Ovary (tissue), 10 donors: ENCODE measurements at places on chromosomes 3 and 15. TPM values are rescaled to one million over a fixed set of nuclear protein-coding genes. Genes with fewer than 3 reads are reported as not detected.

The CELSR3 gene
- 0.57 TPM for total RNA-seq

The FLNB gene
- 140 TPM for total RNA-seq

The KCNMB3 gene
- total RNA-seq = 2.8 TPM

The RAD54L2 gene
- total RNA-seq = 24.5 TPM

The GOLGA6L7 gene
- total RNA-seq = not detected

The P2RY1 gene
- 4.3 TPM for total RNA-seq

The FBXL2 gene
- total RNA-seq = 9.8 TPM

The ZNF80 gene
- total RNA-seq = not detected

The CDCP1 gene
- total RNA-seq = 1.7 TPM

DNA sequence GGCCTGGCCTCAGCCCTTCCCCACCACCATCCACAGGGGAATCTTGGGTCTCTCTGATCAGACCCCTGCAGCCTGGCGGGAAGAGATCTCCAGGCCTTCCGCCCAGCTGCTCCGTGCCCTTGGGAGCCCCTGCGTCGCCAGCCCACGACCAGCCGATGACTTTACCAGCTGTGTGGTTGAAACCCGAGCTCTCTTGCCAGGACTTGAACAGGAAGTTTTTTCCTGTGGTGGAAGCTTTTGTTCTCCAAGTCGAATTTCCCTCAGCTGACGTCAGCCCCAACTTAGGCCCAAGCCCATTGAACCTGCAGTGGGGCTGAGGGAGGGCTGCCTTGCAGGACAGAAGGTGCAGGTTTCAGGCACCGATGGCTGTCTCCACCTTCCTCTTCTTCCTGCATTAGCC, 51.7 kb upstream of the SMAD3 start:
- no peak overlapping the region for H3K27ac ChIP-seq
- no peaks in the 10 kb centered on the region for H3K4me1 ChIP-seq
- no peaks in the 10 kb centered on the region for H3K36me3 ChIP-seq
- no peaks in the 10 kb centered on the region for H3K27me3 ChIP-seq
- DNase-seq = no peak

GRCh38 chr3:87287011-87287410, 10.6 kb upstream of the POU1F1 start:
- H3K36me3 ChIP-seq = no peaks in the 10 kb centered on the region
- H3K4me1 ChIP-seq = no peaks in the 10 kb centered on the region
- H3K4me3 ChIP-seq = no peak overlapping the region
- no peaks in the 10 kb centered on the region for H3K27me3 ChIP-seq
- DNase-seq = no peak

- no peak for DNase-seq
- H3K27me3 ChIP-seq = no peaks in the 10 kb centered on the region
- no peak overlapping the region for H3K4me3 ChIP-seq
- H3K36me3 ChIP-seq = no peaks in the 10 kb centered on the region
- H3K27ac ChIP-seq = no peak overlapping the region
- H3K4me1 ChIP-seq = no peaks in the 10 kb centered on the region
Observed at GRCh38 chr3:53217175-53217574, 38.6 kb downstream of the TKT start.

DNA sequence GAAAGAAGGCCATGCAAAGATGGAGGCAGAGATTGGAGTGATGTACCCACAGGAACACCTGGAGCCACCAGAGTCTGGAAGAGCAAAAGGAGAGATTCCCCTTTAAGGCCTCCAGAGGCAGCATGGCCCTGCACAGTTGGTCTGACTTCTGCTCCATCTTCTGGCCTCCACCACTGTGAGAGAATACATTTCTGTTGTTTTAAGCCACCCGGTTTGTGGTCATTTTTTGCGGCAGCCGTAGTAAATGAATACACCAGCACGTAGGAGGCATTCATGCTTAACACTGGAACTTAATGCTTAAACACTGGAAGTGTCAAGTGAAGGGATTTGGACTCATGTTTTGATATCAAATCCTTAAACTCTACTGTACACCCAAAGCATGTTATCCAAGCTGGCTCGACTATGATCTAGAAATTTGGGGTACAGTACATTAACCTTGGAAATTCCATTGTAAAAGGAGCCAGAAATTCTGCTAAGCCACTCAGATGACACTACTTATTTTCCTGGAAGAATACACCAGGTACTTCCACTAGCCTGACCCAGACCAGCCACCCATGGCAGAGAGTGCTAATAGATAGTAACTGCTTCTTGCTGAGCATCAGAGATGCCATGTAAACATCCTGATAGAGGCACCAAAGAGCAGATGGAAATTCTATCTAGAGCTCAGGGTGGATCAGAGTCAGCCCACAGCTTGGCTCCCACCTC, 190.9 kb downstream of the ADAMTS9 start:
- no peak for DNase-seq
- H3K27ac ChIP-seq = no peak overlapping the region
- no peak overlapping the region for H3K4me3 ChIP-seq
- H3K4me1 ChIP-seq = peaks cover 5% of the 10 kb centered on the region

GRCh38 chr3:141105828-141106628, 54.9 kb downstream of the SPSB4 start:
- no peak overlapping the region for H3K27ac ChIP-seq
- peak; percentile 48 for DNase-seq
- H3K27me3 ChIP-seq = no peaks in the 10 kb centered on the region
- H3K4me3 ChIP-seq = no peak overlapping the region

- H3K36me3 ChIP-seq = no peaks in the 10 kb centered on the region
- H3K4me3 ChIP-seq = no peak overlapping the region
- DNase-seq = no peak
- no peaks in the 10 kb centered on the region for H3K27me3 ChIP-seq
- no peak overlapping the region for H3K27ac ChIP-seq
Observed at GRCh38 chr3:66744521-66744920, 243.7 kb upstream of the LRIG1 start.

GRCh38 chr15:67936258-67936657, 96.4 kb upstream of the RNU6-1 start:
- no peak overlapping the region for H3K27ac ChIP-seq
- DNase-seq = no peak
- no peak overlapping the region for H3K4me3 ChIP-seq
- H3K36me3 ChIP-seq = no peaks in the 10 kb centered on the region

GRCh38 chr3:119738741-119739140, 35.9 kb downstream of the CFAP91 start:
- DNase-seq = no peak
- no peak overlapping the region for H3K27ac ChIP-seq
- H3K4me1 ChIP-seq = no peaks in the 10 kb centered on the region
- H3K4me3 ChIP-seq = no peak overlapping the region
- H3K27me3 ChIP-seq = no peaks in the 10 kb centered on the region

DNA sequence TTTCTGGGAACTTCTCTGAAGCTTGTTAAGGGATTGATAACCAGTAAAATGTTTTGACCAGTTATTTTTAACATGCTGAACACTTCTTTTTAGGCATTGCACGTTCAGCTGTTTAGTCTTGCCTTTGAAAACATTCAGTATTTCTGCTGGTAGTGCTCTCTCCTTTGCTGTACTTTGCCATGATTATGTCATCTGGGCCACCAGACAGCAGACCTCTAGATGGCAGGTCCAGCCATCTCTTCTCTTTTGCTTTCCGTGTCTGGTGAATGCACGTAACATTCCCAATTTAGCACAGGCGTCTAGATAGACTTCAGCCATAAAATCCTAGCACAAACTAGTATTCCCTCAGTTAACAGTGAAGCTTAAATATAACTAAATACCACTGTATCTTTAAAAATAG, 57.8 kb downstream of the RAB7A start:
- H3K4me1 ChIP-seq = peaks cover 18% of the 10 kb centered on the region
- no peaks in the 10 kb centered on the region for H3K36me3 ChIP-seq
- DNase-seq = no peak
- no peaks in the 10 kb centered on the region for H3K27me3 ChIP-seq
- H3K4me3 ChIP-seq = no peak overlapping the region

GRCh38 chr3:171183042-171183441, 156.5 kb upstream of the SLC2A2 start:
- H3K27me3 ChIP-seq = no peaks in the 10 kb centered on the region
- H3K36me3 ChIP-seq = no peaks in the 10 kb centered on the region
- no peak overlapping the region for H3K4me3 ChIP-seq
- H3K4me1 ChIP-seq = no peaks in the 10 kb centered on the region

DNA sequence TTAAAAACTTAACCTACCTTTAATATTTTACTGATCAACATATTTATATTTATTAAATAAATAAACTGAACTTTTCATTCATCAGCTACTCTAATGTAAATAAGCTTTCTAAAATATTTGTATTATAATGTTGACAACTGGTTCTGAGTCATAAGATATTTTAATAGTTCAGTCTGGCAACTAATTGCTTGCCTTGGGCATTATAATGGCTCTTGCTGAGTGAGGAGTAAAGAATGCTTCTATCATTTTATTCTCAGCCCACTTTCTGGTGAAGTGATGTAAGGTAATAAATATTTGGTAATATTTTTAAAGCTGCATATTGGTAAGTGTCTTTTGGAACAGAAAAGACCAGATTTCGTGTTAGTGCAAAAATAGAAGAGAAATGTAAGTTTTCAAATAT, 81.5 kb downstream of the DIPK2A start:
- no peak overlapping the region for H3K4me3 ChIP-seq
- H3K4me1 ChIP-seq = no peaks in the 10 kb centered on the region
- no peak overlapping the region for H3K27ac ChIP-seq
- H3K36me3 ChIP-seq = no peaks in the 10 kb centered on the region
- no peak for DNase-seq

GRCh38 chr3:59160133-59160746, 110.4 kb upstream of the CFAP20DC start:
- no peaks in the 10 kb centered on the region for H3K27me3 ChIP-seq
- H3K36me3 ChIP-seq = no peaks in the 10 kb centered on the region
- no peak overlapping the region for H3K4me3 ChIP-seq

DNA sequence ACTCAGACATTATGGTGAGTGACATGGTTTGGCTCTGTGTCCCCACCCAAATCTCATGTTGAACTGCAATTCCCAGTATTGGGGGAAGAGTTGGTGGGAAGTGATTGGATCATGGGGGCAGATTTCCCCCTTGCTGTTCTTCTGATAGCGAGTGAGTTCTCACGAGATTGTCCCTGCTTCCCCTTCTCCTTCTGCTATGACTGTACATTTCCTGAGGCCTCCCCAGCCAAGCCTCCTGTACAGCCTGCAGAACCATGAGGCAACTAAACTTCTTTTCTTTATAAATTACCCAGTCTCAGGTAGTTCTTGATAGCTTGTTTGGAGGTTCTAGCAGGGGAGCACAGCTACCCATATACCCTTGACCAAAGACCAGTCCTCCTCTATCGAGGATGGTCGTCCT, 45.9 kb downstream of the ADAM10 start:
- no peak overlapping the region for H3K27ac ChIP-seq
- H3K4me3 ChIP-seq = no peak overlapping the region
- no peak for DNase-seq
- no peaks in the 10 kb centered on the region for H3K4me1 ChIP-seq

DNA sequence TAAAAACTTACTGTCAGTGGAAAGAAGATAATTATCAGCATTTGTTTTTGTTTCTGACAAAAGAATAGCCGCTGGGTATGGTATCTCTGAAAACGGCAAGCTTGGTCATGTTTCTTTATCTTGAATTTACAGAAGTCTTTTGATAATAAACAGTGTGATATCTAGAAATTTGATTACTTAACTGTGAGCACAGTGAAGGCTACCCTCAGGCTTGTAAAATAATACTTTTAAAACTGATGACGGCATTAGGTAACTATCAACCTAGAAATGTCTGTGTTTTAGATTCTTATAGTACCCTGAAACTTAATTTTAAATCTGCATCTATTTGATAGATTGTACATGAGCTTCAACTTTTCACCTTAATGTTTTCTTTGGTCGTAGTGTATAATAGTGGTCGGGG, 43.4 kb downstream of the NSUN3 start:
- no peaks in the 10 kb centered on the region for H3K4me1 ChIP-seq
- H3K4me3 ChIP-seq = no peak overlapping the region
- H3K36me3 ChIP-seq = no peaks in the 10 kb centered on the region

- no peak for DNase-seq
- H3K27ac ChIP-seq = no peak overlapping the region
- no peaks in the 10 kb centered on the region for H3K36me3 ChIP-seq
- no peak overlapping the region for H3K4me3 ChIP-seq
- H3K27me3 ChIP-seq = no peaks in the 10 kb centered on the region
- no peaks in the 10 kb centered on the region for H3K4me1 ChIP-seq
Observed at GRCh38 chr3:102510663-102511062, 75.8 kb downstream of the ZPLD1 start.
